DMS53 (cell line): ENCODE measurements at places on chromosomes 1 and 21.

DNA sequence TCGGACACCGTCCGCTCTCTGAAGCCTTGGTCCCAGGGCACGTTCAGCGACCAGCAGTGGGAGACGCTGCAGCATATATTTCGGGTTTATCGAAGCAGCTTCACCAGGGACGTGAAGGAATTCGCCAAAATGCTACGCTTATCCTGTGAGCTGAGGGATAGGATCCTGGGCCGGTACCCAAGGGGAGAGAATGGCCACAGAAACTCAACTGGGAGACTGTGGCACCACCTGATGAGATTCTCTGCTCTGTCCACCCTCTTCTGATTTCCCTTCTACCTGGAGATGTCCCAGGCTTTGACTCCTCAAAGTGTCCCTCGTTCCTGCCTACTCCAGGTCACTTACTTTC lies 855 bp downstream of the CD1D start:
- peak; percentile 33 for DNase-seq

DNA sequence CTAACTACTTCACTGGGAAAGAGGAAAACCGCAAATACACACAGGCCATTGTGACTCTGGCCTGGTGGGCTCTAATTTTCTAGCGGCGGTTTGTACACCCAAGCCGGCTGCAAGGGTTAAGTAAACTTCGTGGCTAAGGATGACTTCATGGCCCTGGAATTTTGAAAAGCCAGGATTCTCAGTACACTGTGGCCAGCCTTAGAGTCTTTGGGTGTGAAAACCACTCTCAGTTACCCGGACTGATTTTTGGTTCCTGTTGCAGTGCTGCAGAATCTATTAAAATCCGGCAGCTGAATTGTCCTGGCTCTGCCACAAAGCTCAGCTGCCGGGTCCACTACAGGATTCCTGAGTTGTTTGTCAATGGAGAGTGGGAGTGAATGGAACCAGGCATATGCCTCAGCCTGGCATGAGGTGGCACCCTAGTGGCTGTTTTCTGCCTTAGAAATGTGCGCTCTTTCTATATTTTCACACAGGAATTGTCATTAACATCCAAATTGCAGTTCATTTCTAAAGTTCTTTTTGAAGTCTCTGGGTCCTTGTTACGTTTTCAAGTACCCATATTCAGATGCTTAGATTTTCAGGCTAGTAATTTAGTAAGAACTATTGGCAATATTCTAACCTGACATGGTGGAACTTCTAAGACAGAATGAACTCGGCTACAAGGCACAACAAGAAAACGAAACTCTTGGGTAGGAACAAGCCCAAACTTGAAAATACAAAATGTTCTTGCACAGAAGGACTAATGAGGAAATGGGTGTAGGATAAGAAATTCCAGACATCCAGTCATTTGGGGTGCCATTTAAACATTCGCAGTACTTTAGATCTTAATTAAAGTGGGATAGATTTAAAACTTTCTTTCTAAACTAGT lies 255.9 kb downstream of the NFIA start:
- peak; percentile 96 for DNase-seq

GRCh38 chr1:27318596-27318995 lies 3.4 kb upstream of the TMEM222 start:
- no peak for DNase-seq

DNA sequence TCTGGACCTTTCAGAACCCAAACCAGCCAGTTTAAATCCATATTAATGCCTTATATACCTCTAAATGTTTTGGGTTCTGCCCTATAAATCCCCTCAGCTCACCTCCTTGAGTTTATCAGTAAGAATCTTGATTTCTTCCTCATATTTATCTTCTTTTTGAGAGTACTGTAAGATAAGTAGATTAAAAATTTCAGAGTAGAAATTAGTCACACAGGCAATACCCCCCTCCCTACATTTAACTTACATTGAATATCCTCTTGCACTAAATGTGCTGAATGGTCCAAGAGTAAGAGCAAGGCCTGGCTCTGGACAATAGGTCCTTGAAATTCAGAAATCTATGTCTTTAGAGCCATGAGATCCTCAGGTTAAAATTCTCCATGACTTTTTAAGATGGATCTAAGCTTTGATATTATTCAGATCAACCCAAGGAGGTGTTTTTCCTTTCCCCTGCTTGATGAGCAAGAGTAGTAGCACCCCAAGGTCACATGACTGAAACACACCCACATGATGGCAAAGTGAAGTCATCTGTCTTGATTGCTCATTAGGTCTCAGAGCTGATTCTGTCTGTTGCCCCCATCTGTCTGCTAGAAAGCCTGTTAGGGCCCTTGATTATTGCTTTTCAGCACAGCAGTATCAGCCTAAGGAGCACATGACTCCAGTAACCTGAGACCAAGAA lies 15.8 kb upstream of the NUP210L start:
- DNase-seq, result no peak

GRCh38 chr1:236750928-236751327 lies 44.2 kb upstream of the MTR start:
- no peak for DNase-seq

GRCh38 chr1:212677136-212677535 lies 22.5 kb downstream of the BATF3 start:
- no peak for DNase-seq

DNA sequence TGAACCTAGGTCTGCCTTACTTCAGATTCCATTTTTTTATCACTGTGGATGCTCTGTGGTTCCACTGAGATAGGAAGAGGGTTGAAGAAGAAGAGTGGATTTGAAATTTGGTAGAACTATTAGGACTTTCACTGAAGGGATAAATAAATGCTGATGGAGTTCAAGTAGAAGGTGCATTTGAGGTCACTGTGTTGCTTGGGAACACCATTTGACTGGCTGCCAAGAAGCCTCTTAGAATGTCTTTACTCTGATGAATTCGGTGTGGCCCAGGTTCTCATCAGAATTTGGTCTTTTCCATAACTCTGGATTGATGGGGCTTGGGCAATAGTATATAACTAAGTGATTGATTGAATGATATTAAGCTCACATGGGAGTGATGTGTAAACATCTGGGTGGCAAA lies 11.9 kb downstream of the XPR1 start:
- DNase-seq, result no peak

DNA sequence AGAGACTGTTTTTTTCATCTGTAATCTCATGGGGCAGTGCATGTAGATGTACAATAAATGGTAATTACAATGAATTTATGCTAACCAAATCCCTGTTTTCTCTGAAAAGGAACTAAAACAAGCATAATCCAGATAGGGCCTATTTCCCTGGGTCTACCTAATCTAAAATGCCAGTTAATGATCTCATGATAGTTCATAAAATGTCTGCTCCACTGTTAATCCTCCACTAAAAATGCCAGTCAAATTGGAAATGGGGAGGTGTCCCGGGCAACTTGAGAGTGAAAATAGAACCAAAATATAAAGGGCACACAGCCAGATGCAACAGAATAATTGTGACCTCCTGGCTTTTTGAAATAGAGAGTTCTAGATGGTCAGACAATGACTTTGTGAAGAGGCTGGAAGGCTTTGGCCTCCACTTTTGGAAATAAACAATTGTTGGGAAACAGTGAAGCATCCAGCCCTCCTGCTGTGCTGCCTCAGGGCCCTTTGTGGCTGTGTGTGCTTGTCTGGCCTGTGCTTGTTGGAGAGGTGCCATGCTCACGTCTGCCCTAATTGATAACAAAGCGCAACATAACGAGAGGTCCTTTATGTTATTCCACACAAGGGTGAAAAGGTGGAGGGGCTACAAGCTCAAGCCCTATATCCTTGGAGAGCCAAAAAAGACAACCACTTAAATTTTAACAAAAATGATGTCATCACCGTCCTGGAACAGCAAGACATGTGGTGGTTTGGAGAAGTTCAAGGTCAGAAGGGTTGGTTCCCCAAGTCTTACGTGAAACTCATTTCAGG lies 97.7 kb downstream of the ATP5PO start:
- no peak for DNase-seq

GRCh38 chr1:6294080-6294889 lies 33.4 kb upstream of the GPR153 start:
- DNase-seq, result no peak

DNA sequence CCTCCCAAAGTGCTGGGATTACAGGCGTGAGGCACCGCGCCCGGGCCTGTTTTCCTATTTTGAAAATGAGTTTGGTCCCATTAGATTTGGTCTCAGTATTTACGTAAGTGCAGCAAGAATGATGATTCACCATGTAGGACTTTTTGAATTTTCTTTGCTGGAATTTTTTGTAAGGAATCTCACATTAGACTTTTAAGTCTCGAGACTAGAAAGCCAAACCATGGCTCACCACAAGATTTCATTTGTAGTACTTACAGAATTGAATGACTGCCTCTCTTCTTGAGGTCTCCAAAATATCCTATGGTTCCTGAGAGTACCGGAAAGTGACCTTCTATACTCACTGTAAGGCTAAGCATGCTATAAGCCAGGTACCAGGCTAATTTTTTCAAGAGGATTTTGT lies 325 bp downstream of the OR14A2 start:
- no peak for DNase-seq

DNA sequence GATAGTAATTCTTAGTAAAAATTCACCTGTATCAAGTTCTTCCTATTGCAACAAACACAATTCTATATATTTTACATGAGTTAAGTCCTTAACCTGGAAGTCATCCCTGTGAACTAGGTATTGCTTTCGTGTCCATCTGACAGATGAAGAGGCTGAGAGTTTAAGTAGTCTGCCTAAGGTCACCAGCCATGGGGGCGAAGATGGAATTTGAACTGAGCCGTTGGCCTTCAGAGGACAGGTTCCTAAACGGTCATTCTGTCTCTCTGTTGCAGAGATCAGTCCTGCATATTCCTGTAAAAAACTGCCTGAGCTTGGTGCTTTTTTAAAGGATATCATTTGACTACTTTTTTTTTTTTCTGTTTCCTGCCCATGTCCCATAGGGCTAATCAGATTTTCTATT lies 10.2 kb upstream of the POFUT2 start:
- no peak for DNase-seq

DNA sequence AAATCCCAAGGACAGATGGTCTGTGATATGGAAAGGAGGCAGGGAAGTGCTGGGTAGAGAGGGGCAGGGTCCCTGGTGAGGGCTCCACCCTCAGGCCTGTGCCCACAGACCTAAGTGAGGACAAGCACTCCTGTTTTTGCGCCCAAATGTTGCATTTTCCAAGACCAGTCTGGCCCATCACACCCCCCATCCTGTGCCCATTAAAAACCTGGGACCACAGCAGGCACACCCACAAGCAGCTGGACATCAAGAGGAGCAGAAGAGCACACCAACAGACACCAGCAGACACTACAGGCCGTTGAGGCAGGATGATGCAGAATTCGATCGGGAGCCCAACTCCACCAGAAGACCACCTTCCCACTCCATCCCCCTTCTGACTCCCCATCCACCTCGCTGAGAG lies 72.8 kb downstream of the DMRTA2 start:
- DNase-seq, result no peak

DNA sequence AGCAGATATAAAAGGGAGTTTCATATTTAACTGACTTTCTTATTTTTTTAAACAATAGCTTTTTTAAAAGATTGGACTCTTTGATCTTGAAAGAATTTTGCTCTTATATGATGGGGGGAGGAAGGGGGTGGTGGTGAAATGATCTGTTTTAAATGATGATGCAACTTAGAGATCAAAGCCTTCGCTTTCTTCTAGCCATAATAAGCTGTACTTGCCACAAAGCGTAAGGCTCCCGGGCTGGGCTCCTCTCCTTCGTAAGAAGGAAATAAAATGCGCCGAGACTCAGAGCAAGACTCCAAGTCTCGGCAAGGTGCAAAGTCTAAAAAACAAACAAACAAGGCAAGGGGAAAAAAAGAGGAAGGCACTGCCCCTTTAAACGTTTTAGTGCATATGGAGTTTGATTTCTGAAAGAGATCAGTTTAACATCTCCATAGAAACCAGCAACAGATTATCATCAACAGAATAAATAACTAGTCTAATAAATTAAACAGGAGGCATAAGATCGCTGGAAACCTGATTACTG lies 3.3 kb downstream of the CASZ1 start:
- DNase-seq, result peak; percentile 57

DNA sequence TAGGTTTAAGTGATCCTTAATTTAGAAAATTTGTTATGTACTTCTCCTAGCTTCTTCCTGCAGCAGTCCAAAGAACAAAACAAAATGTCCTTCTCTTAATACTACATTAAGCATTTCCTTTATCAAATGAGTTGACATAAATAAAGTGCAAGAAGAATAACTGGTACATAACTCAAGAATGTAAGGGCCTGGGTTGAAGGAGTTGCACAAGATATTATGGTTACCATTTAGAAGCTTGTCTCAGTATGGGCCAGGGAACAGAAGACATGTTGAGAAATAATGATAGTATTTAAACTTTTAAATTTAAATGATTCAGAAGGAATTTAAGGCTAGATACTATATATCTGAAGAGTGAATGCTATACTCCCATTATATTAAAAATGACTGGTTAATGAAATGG lies 23.5 kb downstream of the SUCO start:
- no peak for DNase-seq

- no peak for DNase-seq
These were observed 3.2 kb downstream of the TMEM201 start for GRCh38 chr1:9591669-9592509.

DNA sequence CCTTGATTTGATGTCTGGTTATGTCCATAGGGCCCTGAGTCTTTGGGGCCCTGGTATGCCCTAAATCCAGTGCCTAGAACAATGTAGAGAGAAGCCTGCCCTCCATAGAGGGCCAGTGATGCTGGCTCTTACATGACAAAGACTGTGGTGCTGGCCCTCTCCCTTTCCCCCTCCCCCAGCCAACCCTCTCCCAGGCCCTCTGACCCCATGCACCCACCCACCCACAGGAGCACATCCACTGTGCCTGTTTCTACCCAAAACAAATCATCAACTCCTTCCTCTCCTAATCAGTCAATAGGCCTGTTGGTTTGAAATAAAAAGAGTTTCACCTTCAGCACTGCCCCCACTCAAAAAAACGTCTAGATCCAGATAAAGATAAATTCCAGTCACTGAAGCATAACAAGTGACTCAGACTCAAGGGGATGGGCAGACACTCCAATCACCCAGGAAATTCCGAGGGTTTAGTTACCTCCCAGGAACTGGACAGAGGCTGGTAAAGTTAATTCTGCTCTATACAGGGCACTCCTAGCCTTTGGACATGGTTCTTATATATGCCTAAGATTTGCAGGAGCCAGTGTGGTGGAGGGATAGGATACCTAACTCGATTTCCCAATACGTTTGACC lies 144.8 kb upstream of the VANGL1 start:
- peak; percentile 24 for DNase-seq

DNA sequence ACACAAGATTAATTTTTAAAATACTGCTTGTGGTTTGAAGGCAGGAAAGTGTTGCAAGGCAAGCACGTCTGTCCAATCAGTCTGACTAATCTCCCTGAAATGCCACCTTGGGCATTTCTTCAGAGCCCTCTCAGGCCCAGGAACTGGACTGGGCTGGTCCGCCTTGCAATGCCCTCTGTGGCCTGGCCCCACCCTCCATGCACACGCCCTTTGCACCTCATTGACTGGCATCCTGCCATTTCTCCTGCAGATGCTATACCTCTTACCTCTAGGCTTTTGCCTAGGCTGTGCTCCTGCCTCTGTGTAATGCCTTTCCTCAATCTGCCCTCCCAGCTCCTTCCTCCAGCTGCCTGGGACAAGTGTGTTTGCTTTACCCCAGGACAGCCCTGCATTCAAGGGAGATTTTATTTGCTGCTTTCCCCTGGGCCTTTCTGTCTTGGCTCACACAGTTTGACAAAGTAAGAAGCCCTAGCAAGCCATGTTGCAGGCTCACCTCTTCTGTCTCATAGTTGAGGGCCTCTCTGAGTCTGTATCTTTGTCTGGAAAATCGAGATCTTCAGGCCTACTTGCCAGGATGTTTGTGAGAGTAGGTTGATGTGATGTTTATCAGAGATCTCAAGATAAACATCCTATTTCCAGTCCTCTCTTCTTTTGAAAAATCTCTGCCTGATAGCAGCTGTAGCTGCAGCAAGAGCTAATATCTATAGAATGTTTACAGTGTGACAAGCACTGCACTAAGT lies 149.2 kb upstream of the JUN start:
- DNase-seq, result peak; percentile 99

GRCh38 chr1:170703591-170703990 lies 39.7 kb downstream of the PRRX1 start:
- DNase-seq, result no peak
